ENCODE measurements at places on chromosomes 11 and 22.

DNA sequence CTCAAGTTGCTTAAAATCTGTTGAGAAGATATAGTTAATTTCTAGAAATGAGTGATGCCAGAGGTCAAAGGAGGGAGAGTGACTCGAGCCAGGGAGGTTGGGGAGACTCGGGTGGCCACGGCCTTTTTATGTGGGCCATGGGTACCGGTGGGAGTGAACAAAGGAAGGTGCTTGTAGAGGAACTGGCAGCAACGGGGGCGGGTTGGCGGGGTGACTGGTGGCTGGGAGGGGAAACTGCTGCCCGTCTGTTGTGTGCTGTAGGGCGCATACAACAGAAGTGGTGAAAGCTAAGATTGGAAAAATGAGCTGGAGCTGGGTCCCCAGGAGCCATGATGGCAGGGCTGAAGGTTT is 5.4 kb downstream of the DAGLA start:
- DNase-seq = no peak

DNA sequence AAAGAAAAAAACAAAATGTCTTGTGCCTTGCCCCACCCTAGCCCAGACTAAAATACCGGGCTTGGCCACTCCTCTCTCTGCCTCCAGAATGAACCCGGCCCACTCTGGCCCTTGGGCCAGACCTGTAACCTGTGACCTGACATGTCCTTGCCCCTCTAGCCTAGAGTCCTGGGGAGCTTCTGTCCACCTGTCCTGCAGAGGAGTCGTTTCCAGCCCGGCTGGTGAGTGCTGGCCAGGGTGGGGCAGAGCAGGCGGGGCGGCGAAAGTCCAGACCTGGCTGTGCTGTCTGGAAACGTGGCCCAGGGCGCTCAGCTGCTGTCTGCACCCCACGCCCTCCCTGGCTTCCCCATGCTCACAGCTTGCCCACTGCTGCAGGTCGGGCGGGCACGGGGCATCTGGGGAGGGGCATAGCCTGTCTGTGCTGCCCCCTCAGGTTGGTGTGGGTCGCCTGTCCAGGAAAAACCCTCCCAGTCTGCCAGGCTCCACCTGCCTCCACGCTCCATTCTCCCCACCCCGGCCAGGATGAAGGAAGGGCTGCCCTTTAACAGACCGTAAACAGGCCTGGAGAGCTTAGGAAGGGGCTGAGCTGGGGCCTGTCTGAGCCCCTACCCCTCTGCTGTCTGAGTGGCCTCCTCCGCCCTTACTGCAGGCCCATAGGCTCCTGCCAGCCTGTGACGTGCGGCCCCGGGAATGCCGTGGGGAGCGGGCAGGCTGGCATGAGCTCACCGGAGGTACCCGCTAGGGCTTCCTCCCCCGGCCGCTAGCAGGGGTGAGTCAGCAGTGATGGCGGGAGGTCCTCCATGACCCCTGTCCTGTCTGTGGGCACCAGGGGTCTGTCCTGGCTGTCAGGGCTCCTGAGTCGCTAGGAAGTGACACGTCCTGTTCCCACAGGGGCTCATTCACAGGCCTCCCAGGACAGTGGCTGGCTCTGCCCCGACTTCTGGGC is 1.9 kb downstream of the CD151 start:
- no peak for DNase-seq

DNA sequence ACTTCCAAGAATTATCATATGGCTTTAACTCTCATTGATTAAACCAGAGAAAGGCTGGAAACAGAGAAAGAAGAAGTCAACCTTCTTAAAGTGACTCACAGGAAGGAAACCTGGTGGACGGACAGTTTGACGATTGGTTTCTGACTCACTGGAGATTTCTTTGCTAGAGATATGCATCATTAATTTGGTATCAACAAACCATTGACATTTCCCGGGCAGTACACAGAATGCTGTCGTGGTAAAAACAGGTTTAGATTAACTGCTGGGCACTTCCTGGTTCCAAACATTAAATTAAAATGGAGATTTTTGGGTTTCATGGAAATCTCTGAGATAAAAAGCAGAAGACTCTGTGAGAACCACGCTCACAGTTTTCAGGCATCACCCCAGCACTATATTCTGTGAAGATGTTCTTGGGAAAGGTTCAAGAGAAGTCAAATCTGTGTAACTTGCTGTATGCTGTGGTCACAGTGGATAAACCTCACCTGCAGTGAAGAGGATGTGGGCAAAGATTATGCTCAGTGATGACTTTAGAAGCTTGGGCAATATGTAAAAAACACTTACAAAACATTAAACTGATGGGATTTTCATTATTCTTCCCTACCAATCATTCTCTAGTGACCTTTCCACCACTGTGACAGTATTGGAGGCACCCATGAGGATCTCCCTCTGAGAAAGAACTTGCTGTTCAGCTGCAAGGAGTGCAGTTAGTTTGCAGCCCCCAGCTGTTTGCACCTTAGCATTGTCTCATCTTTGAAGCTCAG is 61.1 kb upstream of the CD44 start:
- DNase-seq = no peak

GRCh38 chr22:48135592-48135991 is 1373.1 kb downstream of the TBC1D22A start:
- DNase-seq = no peak

- DNase-seq = no peak
Measured at GRCh38 chr11:12696911-12697581, 22.8 kb downstream of the TEAD1 start.

DNA sequence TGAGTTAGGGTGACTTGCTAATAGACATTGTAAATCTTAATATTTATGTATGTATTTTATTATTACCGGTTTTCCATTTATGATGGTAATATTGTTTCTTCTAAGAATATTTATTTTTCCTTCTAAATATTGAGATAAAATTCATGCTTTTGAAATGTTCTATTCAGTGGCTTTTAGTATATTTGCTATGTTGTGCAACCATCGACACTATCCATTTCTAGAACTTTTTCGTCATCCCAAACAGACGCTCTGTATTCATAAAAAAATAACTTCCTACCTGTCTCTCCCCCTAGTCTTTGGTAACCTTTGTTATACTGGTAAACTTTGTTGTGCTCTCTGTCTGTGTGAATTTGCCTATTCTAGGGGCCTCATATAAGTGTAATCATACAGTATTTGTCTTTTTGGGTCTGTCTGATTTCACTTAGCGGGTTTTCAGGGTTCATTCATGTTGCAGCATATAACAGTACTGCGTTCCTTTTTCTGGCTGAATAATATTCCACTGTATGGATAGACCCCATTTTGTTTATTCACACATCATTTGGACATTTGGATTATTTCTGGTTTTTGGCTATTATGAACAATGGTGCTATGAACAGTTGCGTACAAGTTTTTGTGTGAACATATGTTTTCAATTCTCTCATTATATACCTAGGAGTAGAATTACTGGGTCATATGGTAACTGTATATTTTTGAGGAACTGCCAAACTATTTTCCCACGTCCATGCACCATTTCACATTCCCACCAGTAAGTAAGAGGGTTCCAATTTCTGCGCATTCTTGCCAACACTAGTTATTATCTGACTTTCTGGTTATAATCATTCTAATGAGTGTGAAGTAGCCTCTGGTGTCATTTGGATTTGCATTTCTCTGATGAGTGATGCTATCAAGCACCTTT is 15.9 kb downstream of the NEAT1 start:
- DNase-seq = no peak

- DNase-seq = no peak
Measured at GRCh38 chr22:49779211-49779610, 48.5 kb downstream of the BRD1 start.

DNA sequence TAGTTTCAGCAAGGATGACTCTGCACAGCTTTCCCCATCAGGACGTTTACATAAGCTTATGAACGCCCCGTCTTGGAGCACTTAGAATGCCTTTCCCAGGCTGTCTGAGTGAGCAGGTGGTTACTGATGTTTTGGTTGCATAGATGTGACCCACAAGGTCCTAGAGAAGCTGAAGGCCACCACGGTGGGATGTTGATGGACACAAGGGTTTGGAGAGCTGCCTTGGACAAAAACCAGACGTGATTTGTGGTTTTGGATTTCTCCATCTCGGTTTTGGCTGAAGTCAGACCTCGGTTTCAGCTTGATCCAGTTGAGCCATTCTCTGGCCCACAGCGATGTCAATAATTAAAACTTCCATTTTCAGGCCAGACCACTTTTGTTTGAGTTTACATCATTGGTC is 151.9 kb downstream of the LDLRAD3 start:
- no peak for DNase-seq

GRCh38 chr22:47816121-47816862 is 1053.8 kb downstream of the TBC1D22A start:
- no peak for DNase-seq

DNA sequence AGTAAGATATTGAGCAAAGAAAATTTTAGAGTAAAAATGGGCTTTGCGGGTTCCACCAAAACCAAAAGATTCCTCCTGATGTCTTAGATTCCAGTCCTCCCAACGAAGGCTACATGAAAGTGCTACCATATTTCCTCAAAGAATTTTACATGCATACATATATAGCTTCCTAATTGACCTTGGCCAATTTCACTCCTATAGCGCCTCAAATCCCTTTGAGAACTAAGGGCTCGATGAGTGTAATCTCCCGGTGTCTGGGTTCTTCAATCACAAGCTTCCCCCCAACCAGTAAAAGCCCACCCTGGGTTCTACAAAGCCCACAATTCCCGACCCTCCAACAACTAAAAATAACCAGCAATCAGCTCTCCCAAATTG is 1.2 kb downstream of the SIK3 start:
- no peak for DNase-seq

DNA sequence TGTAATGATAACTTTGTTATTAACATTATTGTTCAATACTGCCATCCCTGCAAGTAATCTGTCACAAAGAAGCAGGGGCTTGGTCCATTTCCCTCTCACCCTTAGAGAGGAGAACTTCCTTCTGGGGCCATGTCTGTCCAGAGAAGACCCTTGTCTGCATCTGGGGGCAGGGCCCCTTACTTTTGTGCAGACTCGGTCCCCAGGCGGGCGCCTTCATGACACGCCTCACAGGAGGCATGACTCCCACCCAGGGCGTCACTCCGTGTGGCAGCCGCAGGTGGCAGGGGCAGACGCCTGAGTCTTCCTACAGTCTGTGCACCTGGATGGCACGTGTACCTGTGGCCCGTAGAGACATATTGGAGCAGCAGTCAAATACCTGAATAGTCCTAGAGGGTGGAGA is 21.8 kb upstream of the B3GAT1 start:
- no peak for DNase-seq

DNA sequence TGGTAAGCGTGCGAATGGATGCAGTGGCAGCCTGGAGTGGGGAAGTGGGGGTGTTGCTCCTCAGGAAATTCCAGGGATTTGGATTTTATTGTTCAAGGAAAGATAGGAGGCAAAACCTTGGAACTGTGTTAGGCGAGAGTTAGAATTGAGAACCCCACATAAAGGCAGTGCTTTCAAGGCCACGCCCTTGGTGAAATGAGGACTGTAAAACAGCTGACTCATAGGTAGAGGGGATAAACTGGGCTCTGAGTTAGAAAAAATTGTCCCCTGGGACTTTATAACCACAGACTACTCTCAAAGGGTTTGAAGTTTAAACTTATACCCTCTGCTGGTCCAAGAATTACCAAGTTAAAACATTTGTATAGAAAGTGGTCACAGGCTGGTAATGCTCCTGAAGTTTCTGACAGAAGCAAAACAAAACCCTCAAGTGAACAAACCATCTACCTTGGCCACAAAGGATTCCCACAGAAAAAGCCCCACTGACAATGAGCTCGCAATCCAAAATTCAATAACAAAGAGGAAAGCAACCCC is 250.3 kb upstream of the TBCEL start:
- DNase-seq = no peak

- DNase-seq = no peak
Measured at GRCh38 chr11:130636722-130637464, 188.4 kb downstream of the ADAMTS15 start.
